ENCODE measurements at places on chromosomes 13 and 19.

DNA sequence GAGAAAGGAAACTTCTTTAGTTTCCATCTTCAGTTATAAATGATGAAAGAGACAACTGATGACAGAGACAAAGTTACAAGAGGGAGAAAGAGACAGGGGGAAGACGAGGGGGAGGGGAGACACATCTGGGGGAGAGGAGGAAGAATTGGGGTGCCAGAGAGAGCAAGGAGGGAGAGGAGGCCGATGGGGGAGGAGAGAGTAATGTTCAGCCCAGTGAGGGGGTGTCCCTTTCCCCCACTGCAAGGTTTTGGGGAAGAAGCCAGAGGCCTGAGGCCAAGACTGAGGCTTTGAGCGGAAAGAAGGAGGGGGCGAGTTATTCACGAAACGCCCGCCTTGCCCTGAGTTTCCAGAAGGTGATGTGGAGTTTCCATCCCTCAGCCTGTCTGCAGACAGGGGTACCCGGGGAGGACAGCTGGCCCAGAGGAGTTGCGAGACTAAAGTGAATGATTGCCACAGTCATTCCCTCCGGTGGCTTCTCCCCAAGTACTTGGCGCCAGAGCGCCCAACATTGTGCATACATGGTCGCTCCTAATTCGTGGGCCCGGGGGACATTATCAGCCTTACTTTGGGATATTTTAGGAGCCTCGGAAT, 558 bp upstream of the PPAN start:
- peak; percentile 70 for DNase-seq

DNA sequence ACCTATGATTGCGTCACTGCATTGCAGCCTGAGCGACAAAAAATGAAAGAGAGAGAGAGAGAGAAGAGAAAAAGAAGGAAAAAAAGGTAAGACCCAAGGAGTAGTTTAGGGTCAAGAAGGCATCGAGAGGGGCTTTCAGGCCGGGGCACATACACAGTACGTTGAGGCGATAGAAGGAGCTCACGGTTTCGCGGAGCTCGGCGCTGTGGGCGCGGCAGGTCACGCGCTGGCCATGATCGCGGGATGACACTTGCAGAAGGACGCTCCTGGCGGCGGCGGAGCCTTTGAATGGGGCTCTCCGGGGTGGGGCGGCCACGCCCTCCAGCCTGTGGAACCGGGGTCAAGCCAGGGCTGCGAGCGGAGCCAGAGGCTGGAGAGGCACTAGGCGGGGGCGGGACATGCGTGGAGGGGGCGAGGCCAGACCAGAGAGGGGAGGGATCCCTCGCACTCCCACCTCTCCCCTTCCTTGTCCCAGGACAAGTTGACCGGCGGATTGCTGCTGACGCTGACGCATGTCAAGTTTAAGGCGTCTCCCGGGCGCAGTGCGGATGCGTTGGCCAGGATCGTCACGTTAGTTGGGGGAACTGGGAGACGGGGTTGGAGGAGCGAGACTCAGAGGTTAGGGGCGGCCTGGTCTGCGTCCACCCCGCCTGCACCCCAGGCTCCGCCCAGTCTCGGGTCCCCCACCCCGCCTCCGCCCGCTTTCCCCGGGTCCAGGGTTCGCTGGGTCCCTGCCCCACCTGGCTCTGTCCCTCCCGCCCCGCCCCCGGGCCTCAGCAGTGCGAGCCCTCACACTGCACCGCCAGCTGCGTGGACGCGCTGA, 6.9 kb downstream of the NPHS1 start:
- no peak for DNase-seq

DNA sequence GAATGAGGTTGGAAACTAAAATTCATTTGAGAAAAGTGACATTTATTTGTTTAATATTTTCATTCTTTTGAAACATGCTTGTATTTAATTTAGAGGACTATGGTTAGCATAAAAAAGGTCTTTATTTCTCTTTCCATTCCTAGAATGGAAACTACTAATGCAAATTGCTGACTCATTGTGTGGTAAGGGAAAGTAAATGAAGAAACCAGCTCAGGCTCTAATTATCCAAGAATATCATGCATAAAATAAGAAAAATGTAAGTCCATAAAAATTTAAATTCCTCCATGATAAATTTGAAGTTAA, 777.0 kb upstream of the SLITRK1 start:
- no peak for DNase-seq

DNA sequence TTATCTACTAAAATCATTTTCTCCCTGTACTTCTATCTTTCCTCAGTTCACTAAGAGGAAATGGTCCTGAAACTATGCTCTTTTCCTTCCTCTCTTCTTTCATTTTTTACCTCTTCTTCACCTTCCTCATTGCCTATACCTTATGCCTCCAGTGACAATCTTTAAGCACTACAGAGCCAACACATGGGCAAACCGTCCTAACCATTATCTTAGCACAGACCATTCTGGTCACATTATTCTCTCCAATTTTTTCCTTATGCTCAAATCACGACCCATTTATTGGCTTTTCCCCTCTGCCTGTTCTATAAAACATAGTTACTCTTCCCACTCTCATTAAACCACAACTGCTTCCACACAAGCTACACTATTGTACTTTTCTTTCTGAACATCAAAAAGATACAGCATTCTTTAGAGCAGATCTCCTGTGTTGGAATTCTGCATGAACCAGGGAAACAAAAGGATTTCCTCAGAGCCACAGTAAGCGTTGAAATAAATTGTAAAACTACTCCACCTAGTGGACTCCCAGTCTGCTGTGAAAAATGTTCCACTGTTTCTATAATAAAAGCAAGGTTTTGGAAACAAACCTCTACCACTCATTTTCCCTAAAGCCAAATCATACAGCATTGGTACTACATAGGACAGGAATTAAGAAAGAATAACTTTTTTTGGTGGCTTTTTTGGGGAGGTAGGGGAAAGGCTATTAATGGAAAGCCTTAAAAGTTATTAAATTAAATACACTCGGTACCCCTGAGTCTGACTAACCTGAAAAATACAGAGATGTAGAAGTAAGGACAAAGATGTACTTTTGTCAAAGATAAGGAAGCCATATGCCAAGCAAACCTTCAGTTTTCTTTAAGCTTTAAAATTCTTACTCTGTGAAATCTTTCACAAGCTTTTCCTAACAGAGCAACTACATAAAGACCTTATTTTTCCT, 19.5 kb downstream of the NUFIP1 start:
- DNase-seq: no peak

- DNase-seq: no peak
These were observed at the start of gene LHB for GRCh38 chr19:49017041-49017665. Gene LHB, minus strand, starts transcription at chr19:49017091. Its CDS starts 10 bp downstream, at chr19:49017081.

DNA sequence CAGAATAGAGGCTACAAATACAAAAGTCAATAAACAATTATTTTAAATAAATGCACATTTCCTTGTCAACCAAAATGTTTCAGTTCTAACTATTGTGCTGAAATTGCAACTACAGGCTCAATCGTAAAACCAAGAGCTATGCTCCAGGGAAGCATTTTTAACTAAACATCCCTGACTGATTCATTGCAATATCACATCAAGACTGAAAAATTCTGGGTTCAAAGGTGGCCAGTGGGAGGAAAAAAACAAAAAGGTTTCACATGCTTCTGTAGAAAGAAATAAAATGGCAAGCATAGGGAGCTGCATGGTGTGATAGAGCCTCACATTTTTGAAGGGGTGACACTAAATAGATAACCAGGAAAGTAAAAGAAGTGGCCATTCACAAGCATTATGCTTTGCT, 862.8 kb downstream of the PCDH9 start:
- DNase-seq: no peak

DNA sequence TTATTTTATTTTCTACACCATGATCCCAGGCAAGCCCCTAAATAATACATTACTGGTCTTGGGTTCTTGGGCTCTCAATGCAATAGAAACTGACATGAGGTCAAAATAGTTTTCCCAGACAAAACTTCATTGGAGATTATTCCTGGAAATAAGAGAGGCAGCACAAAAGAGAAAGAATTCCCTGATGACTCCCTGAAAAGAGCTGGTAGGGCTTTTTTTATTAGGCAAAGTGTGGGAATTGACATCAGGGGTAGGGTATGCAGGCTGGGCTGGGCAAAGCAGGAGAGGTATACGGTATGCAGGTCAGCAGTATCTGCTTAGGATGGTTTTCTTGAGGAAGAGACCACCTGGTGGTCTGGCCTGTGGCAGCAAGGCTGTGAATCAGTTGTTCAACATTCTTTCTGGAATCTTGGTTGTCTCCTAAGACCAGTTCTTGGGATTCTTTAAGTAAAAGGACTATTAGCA, 9.3 kb upstream of the IGFL3 start:
- DNase-seq: no peak

DNA sequence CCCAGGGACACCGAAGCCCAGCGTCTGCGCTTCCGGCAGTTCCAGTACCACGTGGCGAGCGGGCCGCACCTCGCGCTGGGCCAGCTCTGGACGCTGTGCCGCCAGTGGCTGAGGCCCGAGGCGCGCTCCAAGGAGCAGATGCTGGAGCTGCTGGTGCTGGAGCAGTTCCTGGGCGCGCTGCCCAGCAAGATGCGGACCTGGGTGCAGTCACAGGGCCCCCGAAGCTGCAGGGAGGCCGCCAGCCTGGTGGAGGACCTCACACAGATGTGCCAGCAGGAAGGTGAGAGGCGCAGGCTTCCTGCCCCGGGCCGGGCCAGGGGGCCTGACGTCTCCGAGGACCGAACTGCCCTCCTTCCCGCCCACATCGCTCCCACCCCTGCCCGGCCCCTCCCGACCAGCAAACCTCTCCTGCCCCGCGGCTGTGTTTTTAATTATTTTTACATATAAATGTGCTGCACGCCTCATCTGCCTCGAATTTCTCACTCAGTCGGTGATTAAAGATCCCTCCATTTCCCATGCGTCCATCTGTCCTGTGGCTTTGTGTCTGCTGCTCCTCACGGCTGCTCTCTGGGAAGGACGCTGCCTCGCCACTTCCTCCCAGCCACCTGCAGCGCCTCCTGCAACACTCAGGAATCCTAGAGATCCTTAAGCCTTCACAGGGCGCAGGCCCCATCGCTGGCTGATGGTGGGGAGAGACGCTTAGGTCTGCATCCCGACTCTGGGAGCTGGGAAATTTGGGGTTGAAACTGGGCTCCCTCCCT, 4.3 kb downstream of the ZSCAN1 start:
- DNase-seq: no peak

- no peak for DNase-seq
These were observed 3.1 kb downstream of the FGF9 start for GRCh38 chr13:21673789-21674489.

DNA sequence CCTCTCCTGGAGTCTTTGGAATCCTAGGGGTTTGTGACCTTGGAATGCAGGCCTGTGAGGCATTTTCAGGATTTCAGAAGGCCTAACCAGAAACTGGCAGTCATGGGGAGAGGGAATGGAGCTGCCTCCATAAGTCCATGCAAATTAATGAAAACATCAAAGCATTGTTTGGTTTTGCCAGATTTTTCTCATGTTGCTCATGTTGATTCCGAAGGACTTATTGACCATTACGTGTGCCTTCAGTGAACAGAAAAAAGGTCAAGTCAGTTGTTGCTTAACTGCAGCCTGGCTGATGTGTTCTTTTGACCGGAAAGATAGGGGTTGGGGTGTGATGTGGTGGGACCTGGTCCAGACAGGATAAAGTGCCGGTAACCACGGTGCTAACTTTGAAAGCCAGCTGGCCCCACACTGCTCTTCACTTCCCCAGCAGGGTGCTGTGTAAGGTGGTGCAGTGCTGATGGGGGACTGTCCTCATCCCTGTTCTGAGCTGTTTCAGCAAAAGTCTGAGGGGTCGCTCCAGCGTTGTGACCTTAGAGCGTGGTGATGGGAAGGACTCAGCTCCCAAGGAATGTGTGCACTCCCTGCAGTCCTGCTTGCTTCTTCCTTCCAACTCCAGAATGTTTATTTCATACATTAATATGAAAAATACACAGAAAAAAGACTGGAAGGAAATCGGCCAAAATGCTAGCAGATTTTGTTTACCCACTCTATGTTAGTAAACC, 3.5 kb downstream of the RNF113B start:
- no peak for DNase-seq

- DNase-seq: no peak
These were observed 76.6 kb upstream of the KLF12 start for GRCh38 chr13:74210693-74211393.

DNA sequence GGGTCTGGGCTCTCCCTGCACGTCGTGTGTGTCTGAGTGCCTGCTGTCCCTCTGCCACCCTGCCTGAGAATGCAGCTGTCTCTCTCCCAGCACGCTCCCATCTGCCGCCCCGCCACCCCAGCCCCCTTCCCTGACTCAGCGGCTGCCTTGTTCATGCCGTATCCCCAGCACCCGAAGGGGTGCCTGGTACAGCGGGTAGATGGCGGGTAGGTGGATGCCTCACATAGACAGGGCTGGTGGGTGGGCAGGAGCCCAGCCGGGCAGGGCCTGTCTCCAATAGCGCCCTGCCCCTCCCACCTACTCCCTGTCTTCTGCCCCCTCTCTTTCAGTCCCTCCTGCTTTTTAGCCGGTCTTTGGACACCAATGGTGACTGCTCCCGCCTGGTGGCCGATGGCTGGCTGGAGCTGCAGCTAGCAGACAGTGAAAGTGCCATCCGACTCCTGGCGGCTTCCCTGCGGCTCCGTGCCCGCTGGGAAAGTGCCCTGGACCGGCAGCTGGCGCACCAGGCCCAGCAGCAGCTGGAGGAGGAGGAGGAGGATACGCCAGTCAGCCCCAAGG, 30.3 kb downstream of the DHX34 start:
- no peak for DNase-seq

DNA sequence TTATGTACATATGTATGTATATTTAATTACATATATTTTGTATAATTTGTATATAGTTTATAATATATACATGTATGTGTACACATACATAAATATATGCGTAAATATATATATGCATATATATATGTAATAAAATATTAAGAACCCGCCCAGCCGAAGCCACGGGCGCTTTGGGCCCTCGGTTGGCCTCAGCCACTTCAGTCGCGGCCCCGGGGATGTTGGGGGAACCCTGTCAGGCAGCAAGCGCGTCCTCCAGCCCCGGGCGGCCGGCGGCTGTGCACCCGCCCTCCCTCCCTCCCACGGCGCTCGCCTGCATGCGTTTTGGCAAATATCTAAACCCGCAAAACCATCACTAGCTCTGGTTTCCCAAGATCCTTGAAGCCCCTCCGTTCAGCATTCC, 7.9 kb upstream of the ZNF606 start:
- DNase-seq: no peak

DNA sequence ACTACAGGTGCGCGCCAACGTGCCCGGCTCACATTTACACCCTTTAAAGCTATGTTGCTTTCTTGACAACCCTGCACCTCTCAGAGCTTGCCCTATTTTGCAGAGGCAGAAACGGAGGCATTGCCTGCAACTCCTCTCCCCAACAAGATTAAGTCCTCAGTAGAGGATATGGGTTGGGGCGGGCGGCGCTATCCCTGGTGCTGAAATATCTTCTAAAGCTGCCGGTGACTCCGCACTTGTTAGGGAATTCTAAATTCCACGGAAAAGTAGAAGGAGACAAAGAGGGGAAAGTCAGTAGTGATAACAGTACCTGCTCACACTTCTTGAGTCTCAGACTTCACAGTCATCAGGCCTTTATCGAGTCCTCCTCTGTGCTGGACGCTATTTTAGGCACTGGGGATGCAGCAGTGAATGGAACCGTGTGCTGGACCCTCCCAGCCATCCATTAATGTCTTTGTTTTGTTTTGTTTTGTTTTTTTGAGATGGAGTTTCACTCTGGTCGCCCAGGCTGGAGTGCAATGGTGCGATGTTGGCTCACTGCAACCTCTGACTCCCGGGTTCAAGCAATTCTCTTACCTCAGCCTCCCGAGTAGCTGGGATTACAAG, 18.0 kb downstream of the SLC5A5 start:
- no peak for DNase-seq

Measured in stimulated activated CD4-positive, alpha-beta T cell treated with anti-CD3 and anti-CD28 coated beads, TNF-alpha, amount 100 ng/mL, for 24 hours (primary cell).